ENCODE measurements at places on chromosomes 6 and 20.

GRCh38 chr6:160519603-160520042 lies 144.5 kb downstream of the LPA start:
- DNase-seq = no peak

- no peak for DNase-seq
Observed at GRCh38 chr6:108897371-108897770, 49.1 kb downstream of the ARMC2 start.

- DNase-seq = no peak
Observed at GRCh38 chr20:62059401-62059800, 6.3 kb downstream of the TAF4 start.

- no peak for DNase-seq
Observed at GRCh38 chr20:41534842-41535241, 83.3 kb downstream of the CHD6 start.

DNA sequence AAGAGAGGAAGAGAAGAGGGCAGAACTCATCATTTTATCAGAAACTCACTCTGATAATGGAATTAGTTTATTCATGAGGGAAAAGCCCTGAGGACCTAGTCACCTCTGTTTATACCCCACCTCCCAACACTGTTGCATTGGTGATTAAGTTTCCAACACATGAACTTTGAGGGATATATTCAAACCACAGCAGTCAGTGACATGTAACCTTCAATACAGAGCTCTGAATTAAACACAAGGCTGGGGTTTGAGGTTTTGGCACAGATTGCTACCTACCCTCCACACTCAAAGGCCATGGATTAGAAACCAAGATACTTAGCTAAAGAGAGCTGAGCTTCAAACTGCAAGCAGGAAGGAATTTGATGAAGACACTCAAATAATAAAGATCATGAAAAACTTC lies 48.5 kb upstream of the MOCS1 start:
- no peak for DNase-seq

DNA sequence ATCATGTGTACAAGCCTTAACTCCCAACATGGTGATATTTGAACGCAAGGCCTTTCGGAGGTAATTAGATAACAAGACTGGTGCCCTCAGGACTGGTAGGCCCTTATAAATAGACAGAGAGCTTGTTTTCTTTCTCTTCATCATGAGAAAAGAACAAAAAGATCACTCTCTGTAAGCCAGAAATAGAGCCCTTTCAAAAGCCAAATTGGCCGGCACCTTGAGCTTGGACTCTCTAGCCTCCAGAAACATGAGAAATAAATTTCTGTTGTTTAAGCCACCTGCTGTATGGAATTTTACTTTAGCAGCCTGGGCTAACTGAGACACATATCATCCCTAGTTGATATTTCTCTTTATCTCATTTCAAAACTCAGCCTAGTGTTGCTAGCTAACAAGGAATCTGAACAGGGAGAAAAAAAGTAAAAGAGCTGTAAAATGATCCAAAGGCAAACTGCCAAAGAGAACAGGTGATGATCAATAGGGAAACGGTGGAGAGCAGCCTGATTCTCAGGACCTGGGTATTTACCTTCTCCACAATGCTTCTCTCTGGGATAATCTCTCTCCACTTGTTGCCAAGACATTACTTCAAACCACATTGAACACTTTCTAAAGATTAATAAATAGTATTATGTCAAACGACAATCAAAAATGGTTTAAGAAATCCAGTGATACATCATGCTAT lies 6.1 kb downstream of the COL21A1 start:
- DNase-seq = no peak

DNA sequence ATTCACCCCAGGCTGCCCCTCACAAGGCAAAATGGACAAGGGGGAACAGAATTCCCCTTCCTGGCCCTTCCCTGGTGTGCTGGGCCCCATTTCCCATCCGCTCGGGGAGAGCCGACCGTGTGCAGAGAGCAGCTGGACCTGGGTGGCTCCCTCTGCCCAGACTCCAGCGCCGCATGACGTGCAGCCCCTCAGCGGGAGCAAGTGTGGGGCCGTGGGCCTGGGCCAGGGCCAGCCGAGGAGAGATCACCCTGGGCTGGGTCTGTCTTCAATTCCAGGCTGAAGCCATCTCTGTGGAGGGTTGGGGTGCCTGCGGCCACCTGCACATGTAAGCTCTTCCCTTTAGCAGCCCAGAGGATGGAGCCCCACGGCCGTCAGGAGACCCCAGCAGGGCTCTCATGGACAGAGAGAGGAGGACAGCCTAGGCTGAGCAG lies 241.8 kb downstream of the TTLL2 start:
- no peak for DNase-seq

- DNase-seq = no peak
Observed at GRCh38 chr20:59242714-59243626, 57.4 kb upstream of the EDN3 start.

Data from stimulated activated CD4-positive, alpha-beta T cell treated with anti-CD3 and anti-CD28 coated beads, Interleukin-4, amount 100 ng/mL, for 4 hours (primary cell).